ENCODE measurements at places on chromosomes 11 and 22. TPM values are rescaled to one million over a fixed set of nuclear protein-coding genes. Genes with fewer than 3 reads are reported as not detected.

DNA sequence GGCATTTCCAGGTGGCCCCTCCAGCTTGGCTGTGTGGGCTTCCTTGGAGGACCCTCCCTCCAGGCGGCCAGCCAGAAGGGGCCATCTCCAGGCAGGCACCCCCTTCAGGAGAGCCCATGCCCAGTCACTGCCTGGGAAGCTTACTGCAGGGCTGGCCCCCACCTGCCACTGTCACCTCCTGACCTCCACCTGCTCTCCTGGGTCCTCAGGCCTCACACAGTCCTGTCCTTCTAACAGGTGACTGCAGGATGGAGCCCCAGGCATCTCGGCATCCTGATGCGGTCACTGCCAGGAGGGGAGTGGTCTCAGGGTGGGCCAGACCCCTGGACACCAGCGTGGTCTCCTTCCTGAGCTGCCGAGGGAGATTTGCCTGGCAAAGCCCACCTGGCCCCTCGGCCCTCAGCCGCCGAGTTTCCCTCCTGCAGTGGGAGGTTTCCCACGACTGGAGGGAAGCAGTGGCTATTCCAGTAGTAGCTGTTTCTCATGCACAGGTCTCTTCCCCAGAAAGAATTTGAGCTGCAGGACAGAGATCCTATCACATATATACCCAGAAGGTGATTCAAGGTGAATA is 13.0 kb downstream of the TBX1 start:
- no peak for DNase-seq

The POU2AF1 gene
- 2.4 TPM for total RNA-seq

The DERL3 gene
- total RNA-seq: 8.1 TPM

GRCh38 chr11:66524304-66525040 is 14.0 kb downstream of the BBS1 start:
- no peak for DNase-seq

The MMP10 gene
- not detected for total RNA-seq

GRCh38 chr11:4025248-4025966 is 69.2 kb upstream of the RRM1 start:
- no peak for DNase-seq

The CD44 gene
- total RNA-seq: 398 TPM

- no peak for DNase-seq
Observed at GRCh38 chr11:131597890-131598289, 227.5 kb downstream of the NTM start.

DNA sequence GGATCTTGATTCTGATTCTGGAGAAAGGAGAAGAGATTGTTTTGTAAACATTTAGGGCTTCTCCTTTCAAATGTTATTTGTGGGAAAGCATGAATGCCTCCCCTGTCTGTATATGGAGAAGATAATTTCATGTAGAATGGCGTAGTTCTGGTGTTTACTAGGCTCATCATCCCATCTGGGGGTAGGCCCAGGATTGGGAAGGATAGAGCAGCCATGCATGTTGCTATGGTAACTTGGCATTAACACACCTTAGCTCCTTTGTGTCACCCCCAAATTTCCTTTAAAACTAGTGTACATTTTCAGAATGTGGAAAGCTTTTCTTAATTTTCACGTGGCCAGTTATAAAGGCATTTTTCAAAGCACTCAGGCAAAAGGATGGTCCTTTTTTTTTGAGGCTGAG is 57.5 kb upstream of the EED start:
- no peak for DNase-seq

DNA sequence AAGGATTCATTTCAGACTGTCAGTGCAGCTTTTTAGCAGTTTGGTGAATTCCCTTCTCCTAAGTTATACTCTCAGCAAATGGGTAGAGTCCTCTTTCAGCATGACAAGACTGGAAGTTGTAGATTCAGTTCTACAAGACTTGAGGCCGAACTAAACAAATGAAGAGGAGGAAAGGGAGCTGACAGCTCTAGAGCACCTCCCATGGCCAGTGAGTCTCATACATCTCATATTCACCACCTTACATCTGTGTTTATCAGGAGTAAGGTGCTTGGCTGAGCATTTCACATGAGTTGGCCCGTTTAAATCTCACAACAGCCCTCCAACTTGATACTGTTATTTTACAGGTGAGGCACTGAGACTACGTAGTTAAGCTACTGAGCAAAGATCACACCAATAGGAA is 30.4 kb downstream of the SEZ6L start:
- no peak for DNase-seq

The RASGRP2 gene
- total RNA-seq: 101 TPM

DNA sequence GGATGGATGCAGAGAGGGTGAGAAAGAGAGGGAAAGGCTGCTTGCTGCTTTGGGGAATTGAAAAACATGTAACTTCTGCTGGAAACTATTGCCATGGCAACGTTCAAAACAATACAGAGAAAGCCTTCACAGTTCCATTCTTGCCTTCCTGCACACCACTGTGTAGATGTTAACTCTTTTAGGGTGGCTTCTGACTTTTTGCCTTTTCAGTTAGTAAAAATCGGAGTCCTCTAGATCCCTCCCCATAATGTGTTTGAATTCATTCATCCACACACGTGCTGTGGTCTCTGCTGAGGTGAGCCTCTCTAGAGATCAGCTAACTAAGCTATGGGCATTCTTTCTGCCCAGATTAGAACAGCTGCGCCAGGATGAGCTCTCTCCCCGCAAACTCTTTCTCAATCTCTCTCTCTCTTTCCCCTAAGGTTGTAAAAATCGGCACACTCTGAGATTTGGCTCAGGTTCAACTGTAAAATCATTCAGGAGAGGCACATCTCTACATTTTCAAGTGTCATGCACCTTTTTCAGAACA is 1178.3 kb downstream of the LRRC4C start:
- DNase-seq: no peak

DNA sequence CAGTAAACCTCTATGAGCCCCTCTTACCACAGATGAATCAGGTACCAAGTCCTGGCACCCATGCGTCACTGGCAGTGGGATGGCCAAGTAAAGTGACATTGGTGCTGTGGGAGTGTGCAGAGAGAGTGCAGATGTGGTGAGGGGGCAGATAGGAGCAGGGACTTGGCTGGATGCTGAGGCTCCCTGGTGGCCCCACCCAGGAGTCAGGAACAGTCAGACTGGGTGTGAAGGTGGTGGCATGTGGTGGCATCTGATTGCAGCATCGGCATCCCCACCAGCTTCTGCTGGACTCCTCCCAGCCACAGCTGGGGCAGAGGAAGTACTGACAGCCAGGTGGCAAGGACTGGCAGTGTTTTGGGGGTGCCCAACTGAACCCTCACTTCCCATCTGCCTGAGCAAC is 11.4 kb downstream of the DGAT2 start:
- no peak for DNase-seq

- DNase-seq: no peak
Observed at GRCh38 chr22:46893281-46894020, 131.0 kb downstream of the TBC1D22A start.

The MISFA gene
- 1.4 TPM for total RNA-seq

DNA sequence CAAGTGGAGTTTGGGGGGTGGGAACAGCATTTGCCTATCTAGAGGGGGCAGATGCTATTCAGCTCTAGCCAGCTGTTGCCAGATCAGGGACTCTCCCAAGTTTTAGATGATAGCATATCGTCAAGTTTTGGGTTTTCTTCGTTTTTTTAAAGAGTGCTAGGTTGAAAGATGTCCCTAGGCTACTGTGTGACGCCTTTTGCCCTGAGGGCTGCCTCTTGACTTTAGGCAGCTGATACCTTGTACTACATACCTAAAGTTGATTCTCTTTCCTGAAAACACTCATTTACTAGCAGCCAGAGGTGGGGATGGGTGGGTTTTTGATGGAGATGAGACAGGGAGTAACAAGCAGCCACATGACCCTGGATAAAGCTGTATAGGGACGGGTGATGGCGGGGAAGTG is 87.1 kb downstream of the ABTB2 start:
- DNase-seq: no peak

DNA sequence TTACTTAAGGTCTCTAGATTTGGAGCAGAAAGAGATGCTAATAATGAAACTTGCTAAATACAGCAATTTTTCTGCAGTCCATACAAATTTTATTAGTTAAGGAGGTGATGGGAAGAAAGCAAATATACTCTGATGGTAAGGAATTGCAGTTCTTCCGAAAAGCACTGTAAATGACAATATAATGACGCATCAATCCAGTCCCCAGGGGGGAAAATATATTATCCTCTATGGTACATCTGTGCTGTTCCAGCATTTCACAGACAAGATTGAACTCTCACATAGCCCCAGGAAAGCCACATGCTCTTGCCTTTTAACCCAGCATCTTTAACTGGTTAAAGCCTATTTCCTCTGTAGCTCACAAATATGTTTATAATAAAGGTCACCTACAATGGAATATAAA is 416.6 kb upstream of the CCDC90B start:
- no peak for DNase-seq

The SLC6A5 gene
- total RNA-seq: not detected

DNA sequence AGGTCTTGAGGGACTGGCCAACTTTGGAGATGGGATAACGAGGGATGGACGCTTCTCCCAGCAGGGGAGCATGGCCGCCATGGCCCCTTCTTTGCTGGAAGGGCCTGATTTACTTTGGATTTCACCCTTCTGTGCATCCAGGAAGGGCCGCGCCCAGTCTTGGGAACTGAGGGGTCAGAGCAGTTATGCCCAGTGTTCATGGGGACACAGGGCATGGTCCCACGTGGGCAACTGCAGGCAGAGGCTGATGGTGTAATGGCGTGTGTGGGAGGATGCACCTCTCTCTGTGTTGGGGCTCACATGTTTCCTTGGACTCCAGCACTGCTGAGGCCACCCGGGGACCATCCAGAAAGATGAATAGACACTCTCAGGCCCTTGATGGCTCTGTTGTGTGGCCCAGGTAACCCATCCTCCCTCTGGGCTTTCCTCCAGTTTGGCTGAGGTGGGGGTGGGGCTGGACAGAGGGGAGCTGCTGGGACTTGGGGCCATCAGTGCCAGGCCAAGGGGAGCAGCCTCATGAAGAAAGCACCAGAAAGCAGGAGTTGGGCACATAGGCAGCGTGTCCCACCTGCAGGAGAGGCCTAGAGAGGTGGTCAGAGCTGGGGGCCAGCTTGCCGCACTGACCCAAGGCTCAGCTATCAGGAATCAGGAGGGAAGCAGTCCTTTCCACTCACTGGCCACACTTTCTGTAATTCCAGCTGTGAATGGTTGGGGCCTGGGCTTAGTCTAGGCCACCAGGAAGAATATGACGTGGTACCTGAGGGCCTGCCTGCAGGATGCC is 1033.9 kb downstream of the TBC1D22A start:
- no peak for DNase-seq

The CCDC87 gene
- total RNA-seq: 0.55 TPM

GRCh38 chr11:9875862-9876261 is 212.0 kb downstream of the SWAP70 start:
- DNase-seq: no peak

DNA sequence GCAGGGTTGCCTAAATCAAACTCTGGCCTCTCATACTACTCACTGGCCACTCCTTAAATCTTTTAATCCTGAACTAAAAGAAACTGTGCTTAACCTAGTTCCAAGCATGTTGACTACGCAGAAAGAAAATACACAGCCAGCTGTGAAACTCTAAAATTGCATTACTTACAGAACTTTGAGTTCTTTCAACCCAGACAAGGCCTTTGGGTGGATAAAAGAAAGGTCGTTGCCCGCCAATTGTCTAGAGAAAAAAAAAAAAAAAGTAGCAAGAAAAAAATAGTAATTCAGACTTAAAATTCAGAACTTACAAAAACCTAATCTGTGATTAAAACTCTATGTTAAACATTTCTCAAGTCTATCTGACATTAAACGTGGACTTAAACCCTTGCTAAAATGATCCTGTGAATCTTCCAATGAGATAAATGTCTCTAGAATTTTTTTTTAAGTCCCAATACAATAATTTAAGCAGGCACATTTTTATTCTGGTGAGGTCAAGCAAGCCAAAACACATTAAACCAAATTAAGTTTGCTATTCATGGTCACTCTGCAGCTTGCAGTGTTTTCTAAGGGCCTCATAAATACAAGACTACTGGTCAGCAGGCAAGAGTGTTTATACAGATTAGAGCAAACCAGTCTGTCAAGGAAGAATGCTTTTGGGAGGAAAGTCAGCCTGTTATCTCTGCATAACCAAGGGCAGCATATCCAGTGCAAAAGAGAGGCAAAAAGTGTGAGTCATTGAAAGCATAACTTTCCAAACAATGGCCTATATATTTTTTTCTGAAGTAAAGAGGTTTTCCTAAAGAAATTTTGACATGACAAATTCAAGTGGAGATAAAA is 29.5 kb upstream of the CCDC34 start:
- no peak for DNase-seq

The TSKU gene
- 2.5 TPM for total RNA-seq

The BIK gene
- total RNA-seq: 1.7 TPM

- DNase-seq: no peak
Observed at GRCh38 chr11:93249459-93250220, 51.8 kb upstream of the SLC36A4 start.

The OR51E2 gene
- not detected for total RNA-seq

- no peak for DNase-seq
Observed at GRCh38 chr11:111855506-111855905, 15.9 kb downstream of the ALG9 start.

- DNase-seq: no peak
Observed at GRCh38 chr11:96156379-96156722, 186.6 kb downstream of the MAML2 start.

DNA sequence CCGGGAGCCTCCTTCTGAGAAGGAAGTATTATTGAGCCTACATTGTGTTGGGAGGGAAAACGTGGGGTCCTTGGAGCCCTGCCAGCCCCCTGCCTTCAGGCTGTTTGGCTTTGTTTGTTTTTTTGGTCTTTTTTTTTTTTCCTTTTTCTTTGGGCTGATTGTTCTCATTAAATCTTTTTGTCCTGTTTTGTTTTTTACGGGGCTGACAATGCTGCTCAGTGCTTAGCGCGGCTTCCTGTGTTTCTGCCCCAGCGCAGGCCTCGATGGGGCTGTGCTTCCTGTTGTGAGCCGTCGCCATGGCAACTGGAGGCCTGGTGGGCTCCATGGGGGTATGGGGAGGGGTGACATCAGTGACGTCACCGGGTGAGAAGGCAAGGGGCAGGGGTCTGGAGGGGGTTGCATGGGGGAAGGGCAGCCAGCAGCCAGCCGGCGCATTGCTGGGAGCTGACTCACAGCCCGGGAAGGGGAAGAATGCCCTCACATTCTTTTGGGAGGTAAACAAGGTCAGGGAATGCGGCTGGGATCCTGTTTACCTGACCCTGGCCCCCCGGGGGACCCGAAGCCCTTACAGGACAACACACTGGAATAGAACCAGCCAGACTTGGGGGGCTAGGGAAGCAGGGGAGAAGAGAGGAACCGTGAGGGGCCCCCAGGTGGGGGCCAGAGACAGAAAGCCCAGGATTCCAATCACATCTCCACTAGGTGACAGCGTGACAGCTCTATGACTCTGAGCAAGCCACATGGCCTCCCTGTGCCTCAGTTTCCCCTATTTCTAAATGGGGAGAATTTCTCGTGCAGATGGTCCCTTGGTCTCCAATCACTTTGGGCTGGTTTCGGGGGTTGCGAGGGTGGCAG is 22.2 kb upstream of the CBX7 start:
- DNase-seq: peak; percentile 86

GRCh38 chr22:46201059-46201757 is 48.9 kb downstream of the CDPF1 start:
- no peak for DNase-seq

The OR56A1 gene
- not detected for total RNA-seq
